Cortex of kidney (tissue), 1 donor: ENCODE measurements at places on chromosomes 2 and 18.
A peak's percentile ranks its signal among the peaks of the same experiment; 100 is the strongest.

GRCh38 chr2:88137833-88138232 is 10.0 kb upstream of the FABP1 start:
- no peak for DNase-seq

DNA sequence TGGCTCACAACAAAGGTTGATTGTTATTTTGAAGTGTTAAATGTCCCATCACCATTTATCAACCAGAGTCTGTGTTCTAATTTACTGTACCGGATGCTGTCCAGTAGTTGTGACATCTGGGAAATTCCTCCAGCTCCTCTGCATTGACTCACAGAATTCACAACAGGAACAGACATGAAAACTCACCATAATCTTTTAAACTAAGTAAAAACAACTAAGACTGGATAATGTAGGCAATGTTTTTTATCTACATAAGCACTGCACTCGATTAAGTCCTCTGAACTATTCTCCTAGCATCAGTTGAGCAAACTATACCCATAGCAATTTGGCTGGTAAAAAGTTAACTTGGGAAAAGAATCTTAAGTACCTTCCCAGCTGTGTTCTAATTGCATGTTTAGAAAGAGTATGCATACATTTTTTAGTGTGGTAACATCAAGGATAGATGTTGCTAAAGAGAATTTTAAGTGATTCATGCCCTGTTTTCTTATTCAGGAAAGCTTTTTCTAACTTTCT is 42.9 kb upstream of the MYO1B start:
- DNase-seq, result no peak

DNA sequence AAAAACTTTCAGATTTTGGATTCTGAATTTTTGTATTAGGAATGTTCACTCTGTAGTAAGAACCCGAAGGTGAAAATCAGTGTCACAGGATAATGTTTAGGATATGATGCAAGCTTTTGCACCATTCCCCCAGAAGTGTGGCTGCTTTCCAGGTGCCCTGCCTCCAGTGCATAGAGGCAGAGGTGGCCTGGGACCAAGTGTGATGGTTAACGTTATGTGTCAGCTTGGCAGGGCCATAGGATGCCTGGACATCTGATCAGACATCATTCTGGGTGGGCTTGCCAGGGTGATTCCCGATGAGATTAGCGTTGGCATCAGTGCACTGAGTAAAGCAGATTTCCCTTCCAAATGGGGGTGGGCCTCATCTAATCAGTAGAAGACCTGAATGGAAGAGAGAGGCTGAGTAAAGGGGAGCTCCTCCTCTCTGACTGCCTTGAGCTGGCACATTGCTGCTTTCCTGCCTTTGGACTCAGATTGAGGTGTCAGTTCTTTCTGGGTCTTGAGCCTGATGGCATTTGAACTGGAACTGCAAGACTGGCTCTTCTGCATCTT is 177.4 kb upstream of the HS6ST1 start:
- no peak for DNase-seq

DNA sequence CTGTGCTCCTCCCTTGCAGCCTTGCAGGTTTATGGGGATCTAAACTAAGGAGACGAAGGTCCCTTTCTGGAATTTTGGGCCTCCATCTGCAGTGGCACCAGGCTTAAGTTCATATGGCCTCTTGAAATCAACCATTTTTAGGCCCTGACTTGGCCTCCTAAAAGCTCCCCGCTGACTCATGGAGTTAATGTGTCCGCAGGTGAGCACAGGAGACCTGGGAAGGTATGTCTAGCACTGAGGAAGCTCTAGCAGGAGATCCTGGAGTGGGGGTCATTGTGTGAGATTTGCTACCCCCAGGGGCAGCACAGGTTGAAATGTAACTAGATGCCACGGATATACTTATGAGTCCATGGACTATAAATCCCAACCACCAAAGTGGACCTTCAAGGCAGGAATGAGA is 95.9 kb upstream of the CELF4 start:
- no peak for DNase-seq

DNA sequence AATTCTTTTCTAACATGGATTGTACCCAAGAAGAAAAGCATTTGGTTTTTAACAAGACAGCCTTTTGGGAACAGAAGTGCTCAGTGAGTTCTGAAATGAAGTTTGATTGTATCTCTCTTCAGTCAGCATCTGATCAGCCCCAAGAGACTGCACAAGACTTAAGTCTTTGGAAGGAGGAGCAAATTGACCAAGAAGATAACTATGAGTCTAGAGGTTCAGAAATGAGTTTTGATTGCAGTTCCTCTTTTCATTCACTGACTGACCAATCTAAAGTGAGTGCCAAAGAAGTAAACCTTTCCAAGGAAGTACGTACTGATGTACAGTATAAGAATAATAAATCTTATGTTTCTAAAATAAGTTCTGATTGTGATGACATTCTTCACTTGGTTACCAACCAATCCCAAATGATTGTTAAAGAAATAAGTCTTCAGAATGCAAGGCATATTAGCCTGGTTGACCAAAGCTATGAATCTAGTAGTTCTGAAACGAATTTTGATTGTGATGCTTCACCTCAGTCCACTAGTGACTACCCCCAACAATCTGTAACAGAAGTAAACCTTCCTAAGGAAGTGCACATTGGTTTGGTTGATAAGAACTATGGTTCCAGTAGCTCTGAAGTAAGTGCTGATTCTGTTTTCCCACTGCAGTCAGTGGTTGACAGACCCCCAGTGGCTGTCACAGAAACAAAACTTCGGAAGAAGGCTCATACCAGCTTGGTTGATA is 31.2 kb downstream of the ZDBF2 start:
- no peak for DNase-seq

- DNase-seq, result no peak
Measured at GRCh38 chr18:23565916-23566547, 20.3 kb downstream of the NPC1 start.

GRCh38 chr2:14907014-14907612 is 274.6 kb downstream of the LRATD1 start:
- no peak for DNase-seq

DNA sequence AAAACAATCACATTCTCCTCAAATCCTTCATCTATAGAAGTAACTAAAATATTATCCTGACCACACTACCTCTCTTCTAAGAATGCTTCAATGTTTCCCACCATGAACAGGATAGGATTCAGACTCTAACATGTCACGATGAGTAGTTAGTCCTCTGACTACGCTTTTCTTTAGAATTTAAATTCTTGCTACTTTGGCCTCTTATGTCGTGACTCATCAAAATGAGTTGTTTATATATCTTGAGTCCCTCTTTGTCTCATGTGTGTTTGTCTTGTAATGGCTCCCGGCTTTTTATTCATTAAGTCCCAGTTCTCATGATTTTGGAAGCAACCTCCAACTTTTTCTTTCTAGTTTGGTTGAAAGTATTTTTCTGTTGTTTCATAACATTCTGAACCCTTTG is 1289.2 kb downstream of the DSC3 start:
- no peak for DNase-seq

GRCh38 chr2:23762141-23762540 is 164.8 kb downstream of the ATAD2B start:
- DNase-seq, result no peak

DNA sequence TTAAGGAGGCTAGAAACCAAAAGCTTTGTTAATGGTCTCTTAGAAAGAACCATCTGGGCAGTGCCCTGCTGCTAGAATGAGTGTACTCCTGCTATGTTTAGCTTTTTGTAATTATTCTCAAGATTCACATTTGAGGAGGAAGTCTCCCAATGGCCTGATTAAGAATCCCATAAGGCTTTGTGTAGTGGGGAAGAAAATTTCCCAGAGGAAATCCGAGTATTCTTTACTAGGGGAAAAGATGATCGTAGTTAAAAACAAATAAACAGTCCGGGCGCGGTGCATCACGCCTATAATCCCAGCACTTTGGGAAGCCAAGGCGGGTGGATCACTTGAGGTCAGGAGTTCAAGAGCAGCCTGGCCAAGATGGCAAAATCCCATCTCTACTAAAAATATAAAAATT is 117.9 kb downstream of the PTRHD1 start:
- DNase-seq, result no peak

DNA sequence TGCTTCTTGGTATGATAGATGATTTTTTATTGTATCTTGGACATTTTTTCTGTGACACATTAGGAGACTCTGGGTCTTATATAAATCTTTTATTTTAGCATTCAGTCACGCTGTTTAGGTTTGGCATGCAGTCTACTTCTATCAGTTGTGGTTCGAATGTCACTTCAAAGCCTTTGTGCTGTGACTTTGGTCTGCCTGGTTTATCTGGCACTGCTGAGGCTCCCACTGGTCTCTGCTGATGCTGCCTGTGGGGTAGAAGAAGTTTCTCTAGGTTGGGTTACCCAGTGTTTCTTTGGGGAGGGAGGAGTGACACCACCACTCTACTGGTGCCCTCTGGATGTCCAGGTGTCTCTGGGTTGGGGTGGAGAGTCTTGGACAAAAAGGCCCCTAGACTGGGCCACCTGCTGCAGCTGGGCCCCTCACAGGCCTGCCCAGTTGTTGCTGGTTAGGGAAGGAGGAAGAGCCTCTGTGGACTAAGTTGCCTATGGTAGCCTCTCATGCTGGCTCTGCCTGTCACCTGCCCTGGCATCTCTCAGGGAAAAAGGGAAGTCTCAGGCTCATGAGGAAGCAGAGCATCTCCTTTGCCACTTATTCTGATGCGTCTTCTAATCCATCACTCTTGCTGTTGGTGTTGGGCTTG is 115.4 kb upstream of the HS6ST1 start:
- no peak for DNase-seq

- peak; percentile 30 for DNase-seq
Measured at GRCh38 chr18:6414118-6414722, 491 bp downstream of the L3MBTL4 start.

DNA sequence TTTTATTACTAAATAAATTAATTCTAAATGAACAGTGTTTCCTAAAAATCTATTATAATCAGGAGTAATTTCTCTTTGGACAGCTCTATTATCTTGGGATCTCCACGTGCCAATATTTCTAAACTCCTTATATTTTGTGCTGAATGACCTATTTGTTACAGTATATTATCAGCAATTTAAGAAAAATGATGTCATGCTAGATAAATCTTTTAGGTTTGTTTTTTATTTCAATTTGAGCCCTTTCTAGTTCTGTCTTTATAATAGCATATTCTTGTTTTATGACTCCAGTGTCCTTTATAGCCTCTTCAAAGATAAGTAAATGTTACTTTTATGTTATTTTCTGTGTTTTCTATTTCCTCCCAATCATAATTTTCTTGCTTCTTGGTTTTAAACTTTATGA is 269.2 kb downstream of the CCDC102B start:
- no peak for DNase-seq

DNA sequence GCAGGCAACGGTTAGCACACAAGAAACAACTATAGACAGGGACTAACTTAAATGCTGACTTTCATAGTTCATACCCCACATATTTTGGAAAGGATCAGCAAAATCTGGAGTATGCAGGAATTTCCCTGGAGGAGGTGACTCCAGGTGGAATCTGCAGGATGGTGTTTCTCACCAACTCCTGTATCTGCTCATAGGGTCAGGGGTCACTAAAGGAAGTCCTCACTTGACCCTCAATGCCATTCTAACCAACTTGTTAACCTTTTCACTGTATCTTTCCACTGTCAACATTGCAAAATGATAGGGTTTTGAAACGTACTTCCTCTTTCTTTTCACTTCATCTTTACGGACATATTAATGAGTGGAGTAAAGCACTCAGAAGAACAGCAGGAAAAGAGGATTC is 207.0 kb upstream of the CXCR4 start:
- no peak for DNase-seq

DNA sequence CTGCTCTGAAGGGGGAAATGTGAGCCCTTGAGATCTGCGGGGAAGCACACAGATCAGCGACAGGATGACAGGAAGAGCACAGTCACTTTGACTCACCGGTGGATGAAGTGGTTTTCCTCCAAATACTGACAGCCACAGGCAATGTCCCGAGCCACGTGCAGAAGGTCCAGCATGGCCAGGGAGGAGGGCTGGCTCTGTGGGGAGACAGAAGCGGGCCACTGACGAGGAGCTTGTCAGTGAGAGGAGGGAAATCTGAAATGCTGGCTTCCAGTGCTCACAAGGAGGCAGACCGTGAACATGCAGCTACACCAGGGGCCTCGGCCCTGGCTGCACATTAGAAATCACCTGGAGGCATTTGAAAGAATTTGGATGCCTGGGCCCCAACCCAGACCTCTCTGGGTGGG is 98.7 kb downstream of the CLIP4 start:
- DNase-seq, result no peak

DNA sequence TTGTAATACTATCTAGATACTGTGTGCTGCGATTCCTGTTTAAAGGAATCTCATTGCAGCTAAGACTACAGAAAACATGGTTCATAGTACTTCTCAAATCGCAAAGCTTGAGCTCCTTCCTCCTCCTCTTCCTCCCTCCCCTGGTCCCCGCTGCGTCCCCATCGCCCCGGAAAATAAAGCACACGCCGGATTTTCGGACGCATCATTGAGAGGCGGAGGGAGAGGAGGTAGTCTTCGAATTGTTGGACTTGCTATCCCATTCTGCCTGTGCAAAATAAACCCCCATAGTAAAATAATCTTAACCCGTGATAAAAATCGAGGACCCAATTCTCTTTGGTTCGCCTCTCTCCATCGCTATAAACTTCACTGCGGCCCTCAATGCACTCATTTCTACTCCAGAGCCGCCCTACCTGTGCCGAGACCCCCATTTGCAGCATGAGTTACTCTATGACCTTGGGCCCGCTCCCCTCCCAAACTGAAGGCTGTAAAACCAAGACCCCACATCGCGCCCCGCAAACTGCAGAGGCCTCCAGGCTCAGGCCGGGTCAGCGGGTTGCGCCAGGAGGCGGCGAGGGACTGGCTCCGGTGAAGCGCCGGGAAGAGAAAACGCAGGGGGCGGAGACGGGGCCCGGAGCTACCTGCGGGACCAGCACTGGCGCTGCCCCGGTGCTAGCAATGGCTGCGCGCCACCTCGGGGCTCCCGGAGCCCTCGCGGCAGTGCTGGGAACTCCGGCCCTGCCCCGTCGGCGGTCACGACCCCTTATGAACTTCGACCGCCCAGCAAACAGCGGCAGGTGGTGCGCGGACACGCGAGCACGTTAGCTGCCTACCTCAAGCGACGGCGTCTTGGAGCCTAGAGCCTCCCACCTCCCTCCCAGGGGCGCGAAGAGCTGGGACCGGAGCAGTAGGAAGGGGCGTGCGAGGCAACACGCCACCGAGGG is 649 bp downstream of the ESCO1 start:
- peak; percentile 15 for DNase-seq
